ENCODE measurements at places on chromosomes 7 and 10. TPM values are rescaled to one million over a fixed set of nuclear protein-coding genes. Genes with fewer than 3 reads are reported as not detected.

HTRA1 gene
- total RNA-seq, result 86.0 TPM

SPRN gene
- not detected for total RNA-seq

OR2A7 gene
- 12.3 TPM for total RNA-seq

MASTL gene
- total RNA-seq, result 10.3 TPM

CUBN gene
- 14.8 TPM for total RNA-seq

DMBT1 gene
- 0.06 TPM for total RNA-seq

TMEM270 gene
- total RNA-seq, result 0.50 TPM

GPR85 gene
- 0.31 TPM for total RNA-seq

TAS2R38 gene
- total RNA-seq, result not detected

LSM5 gene
- total RNA-seq, result 35.6 TPM

COBL gene
- 42.7 TPM for total RNA-seq

TMEM139 gene
- total RNA-seq, result 36.7 TPM

COL28A1 gene
- total RNA-seq, result 5.8 TPM

SHH gene
- total RNA-seq, result 15.2 TPM

CCL24 gene
- not detected for total RNA-seq

NEUROD6 gene
- total RNA-seq, result not detected

RNLS gene
- total RNA-seq, result 21.1 TPM

POM121L12 gene
- not detected for total RNA-seq

TUBAL3 gene
- total RNA-seq, result 0.44 TPM

DRGX gene
- not detected for total RNA-seq
